ENCODE measurements at places on chromosomes 4 and X.

GRCh38 chrX:48509245-48509590 lies 426 bp downstream of the PORCN start:
- no peak for DNase-seq

DNA sequence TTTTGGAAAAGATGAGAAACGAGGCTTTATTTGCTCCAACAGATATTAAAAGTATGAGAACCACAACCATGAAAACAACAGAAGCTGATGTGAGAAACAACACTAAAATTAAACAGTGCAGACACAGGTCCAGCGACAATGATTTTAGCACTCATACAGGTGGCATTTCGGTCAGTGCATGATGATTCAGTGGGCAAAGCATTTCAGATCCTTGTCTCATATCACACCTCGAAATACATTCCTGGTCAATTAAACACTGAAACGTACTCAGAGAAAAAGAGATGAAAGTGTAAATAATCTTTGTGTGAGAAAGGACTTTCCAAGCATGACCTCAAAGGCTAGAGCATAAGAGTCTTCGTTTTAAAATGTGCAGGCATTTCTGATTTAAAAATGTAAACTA lies 85.2 kb downstream of the ACOX3 start:
- DNase-seq = peak; percentile 82

- DNase-seq = peak; percentile 71
Observed at GRCh38 chrX:24231131-24231540, 81.6 kb downstream of the ZFX start.

- no peak for DNase-seq
Observed at GRCh38 chrX:10512741-10513140, 107.6 kb downstream of the MID1 start.

DNA sequence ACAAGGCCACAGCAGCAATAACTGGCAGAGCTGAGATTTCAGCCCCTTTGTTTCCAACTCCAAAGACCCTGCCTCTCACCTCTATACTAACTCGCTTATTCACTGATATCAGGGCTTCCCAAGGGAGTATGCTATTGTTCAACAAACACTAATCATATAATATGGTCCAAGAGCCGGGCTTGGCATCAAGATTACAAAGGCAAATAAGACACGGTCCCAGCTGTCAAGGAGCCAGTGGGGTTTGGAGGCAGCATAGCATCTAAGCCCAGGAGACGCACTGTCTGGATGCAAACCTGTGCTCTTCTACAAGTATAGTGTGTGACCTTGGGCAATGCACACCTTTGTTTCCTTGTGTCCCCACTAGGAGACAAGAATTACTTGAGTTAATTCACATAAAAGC lies 28.7 kb downstream of the PAPSS1 start:
- DNase-seq = no peak

- no peak for DNase-seq
Observed at GRCh38 chr4:1626151-1626550, 58.0 kb downstream of the FAM53A start.

All from bronchial epithelial cell (primary cell).